HCT116 (cell line): ENCODE measurements at places on chromosomes 7 and 10.
A peak's percentile ranks its signal among the peaks of the same experiment; 100 is the strongest.

DNA sequence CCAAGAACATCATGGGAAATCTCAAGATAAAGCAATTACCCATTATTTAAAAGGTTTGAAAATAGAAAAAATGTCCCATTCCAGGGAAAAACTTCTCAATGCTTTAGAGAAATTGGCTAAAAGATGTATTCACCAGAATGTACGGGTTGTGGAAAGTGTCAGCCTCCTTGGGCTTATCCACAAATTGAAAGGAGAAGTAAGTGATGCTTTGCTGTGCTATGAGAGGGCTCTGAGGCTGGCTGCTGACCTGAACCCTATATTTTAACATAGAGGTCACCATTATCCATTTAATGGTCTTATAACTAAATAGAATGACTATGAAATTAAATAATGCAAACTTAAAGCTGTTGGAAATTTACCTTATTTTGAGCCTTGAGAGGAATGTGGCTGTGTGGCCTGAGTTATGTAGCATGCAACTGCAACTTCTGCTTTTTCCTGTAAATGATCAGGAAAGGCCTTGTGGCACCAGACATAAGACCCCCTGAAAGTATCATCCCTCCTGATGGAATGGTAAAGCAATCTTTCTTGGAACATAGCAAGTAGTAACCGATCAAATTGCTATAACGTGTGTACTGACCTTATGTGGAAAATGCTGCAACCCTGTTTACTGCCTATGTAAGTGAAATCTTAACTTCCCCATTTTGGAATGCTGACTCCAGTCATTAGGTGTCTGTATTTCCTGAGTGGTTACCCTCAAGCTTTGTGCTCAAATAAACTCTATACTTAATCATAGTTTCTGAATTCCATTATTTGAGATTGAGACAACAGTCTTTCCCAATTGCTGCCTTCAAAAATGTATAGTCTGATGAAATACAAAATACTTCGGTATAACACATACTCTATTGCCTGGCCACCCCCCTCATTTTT is 6.9 kb downstream of the IFIT1B start:
- DNase-seq = no peak

DNA sequence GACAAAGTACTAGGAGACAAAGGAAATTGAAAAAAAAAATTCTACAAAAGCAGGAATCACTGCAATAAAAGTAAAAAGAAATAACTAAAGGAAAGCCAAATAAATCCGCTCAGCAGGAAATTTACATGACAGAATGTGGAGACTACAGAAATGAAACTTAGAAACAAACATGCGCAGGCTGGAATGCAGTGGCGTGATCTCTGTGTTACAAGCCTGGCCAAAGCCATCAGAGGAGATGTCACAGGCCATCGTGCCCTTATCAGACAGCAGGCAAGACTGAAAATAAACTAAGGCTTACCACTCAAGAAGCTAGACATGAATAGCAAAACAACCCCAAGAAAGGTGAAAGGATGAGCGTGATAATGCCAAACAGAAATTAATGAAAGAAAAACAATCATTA is 6.3 kb upstream of the CAMK2B start:
- DNase-seq = no peak

DNA sequence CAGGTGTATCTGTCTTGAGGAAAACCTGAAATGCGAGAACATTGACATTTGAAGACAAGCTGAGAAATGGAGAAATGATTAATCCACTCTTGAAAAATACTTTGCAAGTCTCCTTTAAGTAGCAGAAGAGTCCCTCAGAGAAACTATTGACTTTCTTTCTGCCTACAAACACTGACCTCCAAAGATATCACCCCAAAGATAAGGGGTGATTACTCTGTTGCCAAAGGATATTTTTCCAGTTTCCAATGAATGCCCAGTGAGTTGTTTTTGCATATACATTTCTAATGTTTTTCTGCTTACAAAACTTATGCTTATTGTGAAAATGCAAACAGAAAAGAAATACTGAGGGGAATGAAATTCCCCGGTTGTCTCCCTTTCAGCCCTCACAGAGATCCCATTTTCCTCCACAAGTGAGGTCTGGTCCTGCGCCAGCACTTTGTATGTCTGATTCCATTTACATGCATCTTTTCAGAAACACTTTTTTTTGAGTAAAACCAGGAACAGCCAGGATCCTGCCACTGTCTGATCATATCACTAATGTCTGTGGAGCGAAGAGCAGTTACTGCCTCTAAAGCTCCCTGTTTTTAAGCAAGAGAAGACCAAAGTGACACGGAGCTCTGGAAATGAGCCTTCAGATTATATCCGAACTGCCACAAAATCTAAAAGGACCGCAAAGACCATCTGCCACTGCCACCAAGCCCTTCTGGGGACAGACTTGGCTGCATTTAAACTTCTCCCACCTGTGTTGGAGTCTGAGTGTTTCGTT is 82.9 kb upstream of the PDCD4 start:
- no peak for DNase-seq

DNA sequence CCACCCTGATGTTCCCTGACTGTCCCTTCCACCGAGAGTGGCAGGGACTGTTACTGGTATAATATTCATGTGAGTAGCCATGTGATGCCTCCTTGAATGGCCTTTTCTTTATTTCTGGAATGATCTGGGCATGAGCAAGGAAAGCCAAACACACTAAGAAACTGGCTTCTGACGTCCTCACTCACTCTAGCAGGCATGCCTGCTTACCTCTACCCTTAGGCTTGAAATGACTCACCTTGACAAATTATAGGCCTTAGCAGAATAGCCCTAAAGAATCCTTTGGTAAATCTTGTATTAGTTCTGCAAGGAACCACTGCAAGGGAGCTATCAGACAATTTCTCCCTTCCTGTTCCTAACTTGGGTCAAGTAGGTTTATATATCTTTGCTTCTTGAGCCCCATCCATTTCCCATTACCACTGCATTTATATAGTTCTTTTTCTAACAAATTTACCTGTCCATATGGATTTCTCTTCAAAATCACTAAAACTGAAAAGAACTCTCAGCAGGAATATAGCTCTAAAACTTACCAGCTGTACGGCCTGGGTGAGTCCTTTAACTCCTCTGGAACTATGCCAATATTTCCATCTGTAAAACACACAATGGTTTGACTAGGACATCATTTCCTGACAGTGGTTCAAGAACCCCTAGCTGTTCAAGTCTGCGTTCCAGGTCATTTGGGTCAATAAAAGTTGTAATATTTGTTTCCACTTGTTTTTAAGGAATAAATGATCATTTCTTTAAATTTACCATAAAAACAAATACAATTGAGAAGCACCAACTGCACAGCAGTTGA is 13.0 kb upstream of the NDUFA5 start:
- no peak for DNase-seq

DNA sequence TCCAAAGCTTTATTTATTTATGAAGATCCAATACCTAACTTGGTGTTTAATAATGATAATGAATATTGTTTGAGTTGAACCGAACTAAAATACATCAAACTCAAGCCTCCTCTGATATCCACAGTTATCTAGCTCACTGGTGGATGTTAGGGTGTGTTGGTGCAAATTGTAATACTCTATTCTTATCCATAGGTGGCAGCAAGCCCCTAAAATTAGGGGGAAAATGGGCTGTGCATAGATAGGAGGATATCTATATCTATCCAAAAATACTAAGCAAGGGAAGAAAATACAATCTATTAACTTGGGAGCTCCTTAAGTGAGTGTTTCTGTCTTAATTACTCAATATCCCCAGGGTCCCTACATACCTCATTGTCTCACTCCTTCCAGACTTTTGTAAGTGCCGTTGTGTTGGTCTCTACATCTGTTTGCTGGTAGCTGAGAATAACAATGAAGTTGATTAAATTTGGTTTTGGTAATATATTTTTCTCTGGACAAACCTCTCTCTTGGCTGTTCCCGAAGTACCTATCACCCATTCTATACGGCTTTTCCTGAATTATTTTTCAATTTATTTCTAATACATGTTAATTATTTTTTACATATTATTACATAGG is 55.0 kb upstream of the VWDE start:
- DNase-seq = peak; percentile 23

- DNase-seq = no peak
Measured at GRCh38 chr7:6157685-6158423, 114.6 kb downstream of the CYTH3 start.

- DNase-seq = no peak
Measured at GRCh38 chr7:52695973-52696595, 339.3 kb upstream of the POM121L12 start.

GRCh38 chr7:155222061-155222460 is 75.6 kb upstream of the INSIG1 start:
- DNase-seq = no peak

DNA sequence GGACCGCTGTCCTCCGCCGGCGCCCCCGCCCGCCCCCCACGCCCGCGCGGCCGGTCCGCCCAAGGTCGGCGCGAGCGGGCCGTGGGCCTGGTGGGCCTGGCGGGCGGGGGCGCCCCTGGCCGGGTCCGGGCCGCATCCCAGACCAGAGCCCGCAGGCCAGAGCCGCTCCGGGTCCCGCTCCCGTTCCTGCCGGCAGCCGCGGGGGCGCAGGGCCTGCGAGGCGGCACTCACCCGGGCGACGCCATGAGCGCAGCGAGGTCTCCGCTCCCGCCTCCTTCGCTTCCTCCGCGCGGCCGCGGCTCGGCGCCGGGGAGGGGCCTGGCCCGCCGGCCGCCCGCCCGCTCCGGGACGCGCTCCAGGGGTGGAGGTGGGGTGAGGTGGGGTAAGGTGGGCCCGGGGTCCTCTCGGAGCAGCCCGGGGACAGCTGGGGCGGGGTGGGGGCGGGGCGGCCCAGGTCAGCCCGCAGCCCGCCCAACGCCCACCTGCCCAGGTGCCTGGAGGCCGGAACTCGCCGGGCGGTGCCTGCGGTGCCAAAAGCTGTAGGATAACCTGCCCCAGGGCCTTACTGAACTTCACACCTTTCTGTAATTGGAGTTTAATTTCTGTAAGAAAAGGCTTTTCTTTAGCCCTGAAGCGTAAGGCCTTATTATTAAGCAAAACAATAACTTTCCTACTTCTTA is at the start of gene URGCP:
Gene URGCP, minus strand, starts transcription at position 266 of the 680 bp plus-strand sequence. Its CDS starts 21 bp downstream, at position 245.
- no peak for DNase-seq

DNA sequence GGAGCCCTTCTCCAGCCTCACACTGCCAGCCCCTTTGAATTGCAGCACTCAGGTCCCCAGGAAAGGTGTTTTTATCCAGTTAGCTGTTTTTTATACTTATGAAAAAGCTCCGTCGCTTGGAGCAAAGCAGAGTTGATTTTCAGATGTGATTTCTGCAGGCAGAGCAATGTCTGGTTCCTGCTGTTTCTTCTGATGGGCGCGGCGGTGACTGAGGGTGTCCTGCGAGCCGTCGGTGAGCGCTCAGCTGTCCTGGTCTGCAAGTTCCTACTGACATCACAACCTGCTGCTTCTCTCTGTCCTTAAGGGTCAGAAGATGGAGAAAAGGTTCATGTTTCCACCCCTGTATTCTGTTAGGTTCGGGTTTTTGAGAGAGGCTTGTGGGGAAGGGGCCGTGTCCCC is 109.6 kb upstream of the FAM20C start:
- no peak for DNase-seq

- DNase-seq = peak; percentile 96
Measured at GRCh38 chr7:130901209-130901783, 167.3 kb upstream of the KLF14 start.

DNA sequence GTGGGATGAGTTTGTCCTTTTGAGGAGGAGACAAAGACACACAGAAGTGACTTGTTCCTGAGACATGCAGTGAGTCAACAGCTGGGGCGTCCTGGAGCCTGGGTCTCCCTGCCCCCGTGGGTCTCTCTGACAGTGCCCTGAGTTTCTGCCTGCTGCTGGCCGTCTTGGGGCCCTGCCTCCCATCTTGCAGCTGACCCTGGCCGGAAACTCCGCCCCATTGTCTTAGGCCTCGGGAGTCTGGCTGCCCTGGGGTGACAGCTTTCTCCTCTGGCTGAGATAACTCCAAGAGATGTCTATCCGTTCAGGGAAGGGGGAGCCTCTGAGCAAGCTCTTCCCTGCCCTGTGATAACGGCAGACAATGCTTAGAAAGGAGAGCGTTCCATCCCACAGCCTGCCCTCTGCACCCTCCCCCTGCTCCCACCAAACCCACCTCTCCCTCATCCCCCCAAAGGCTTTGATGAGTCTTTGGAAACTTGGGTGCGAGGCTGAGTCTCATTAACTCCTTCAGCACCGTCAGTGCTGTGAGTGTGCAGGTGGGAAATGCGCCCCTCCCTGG is 69.5 kb upstream of the PODXL start:
- peak; percentile 6 for DNase-seq

DNA sequence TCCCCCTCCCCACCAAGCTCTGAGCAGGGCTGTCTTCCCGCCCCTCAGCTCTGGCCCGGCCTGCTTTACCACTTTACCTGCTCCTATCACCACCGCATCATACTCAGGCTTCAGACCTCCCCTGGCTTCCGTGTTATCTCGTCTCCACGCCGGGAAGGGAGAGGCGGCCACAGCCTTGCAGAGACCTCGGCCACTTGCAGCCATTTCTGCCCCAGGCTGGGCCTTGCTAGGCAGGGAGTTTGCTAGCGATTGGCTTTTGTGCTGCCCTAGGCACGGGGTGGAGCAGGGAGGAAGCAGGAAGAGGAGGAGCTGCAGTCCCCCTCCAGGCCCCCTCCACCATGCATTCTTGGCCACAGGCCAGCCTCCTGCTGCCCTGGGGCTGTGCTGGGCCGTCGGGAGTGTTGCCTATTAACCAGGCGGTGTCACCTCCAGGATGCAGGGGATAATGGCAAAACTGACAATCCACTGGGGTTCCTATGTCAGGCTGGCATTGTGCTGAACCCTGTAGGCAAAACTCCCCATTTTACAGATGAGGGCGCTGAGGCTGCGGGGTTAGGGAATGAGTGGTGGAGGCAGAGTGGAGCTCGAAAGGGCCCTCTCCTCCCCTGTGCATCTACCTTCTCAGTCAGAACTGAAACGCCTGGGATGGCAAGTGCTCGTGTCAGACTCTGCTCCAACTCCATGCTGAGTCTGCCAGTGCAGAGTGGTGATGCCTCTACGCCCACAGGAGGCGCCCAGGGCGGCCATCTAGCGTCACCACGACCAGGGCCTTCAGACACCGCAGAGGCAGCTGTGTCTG is at the start of gene PYROXD2:
Gene PYROXD2, minus strand, starts transcription at position 251 of the 799 bp plus-strand sequence. Its CDS starts 47 bp downstream, at position 204.
- peak; percentile 81 for DNase-seq

GRCh38 chr7:1883834-1884582 is 213.9 kb downstream of the ELFN1 start:
- DNase-seq = no peak

- DNase-seq = no peak
Measured at GRCh38 chr7:30181736-30182522, 47.1 kb downstream of the MTURN start.

- no peak for DNase-seq
Measured at GRCh38 chr7:142696456-142697179, 52.7 kb upstream of the PRSS1 start.
